ENCODE measurements at places on chromosomes 3 and 15.

DNA sequence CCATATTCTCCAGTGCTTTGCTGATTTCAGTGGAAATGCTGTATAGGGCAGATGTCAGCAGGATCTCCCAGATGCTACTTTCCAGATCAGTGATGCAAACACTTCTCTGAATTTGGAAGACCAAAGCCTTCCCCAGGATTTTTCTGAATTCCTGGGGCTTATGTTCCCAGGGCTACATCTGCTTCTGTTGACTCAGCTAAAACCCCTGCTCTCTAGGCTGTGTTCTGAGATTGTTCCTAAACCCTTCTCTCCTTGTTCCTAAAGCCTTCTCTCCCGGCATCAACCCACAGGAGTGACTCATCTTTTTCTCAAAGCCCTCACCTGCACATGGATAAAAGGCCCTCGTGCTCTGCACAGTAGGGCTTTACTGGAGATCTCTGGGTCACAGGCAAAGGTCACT lies 35.5 kb downstream of the FAH start:
- no peak for DNase-seq

DNA sequence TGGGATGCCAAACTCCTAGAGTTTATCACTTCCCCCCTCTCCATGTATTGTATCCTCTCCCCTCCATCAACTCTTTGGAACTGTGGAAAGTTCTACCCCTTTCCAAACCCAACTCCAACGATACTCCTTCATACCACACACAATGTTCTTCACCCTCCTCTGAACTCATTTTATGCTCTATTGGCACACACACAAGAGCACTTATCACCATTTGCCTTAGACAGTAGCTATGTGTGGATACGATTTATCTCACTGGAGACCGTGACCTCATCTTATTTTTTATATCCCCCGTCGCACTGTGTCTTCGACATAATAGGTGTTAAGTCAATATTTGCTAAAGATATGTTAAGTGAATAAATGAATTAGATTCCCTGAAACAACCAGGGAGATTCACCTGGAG lies 316.5 kb upstream of the PROK2 start:
- DNase-seq: no peak

DNA sequence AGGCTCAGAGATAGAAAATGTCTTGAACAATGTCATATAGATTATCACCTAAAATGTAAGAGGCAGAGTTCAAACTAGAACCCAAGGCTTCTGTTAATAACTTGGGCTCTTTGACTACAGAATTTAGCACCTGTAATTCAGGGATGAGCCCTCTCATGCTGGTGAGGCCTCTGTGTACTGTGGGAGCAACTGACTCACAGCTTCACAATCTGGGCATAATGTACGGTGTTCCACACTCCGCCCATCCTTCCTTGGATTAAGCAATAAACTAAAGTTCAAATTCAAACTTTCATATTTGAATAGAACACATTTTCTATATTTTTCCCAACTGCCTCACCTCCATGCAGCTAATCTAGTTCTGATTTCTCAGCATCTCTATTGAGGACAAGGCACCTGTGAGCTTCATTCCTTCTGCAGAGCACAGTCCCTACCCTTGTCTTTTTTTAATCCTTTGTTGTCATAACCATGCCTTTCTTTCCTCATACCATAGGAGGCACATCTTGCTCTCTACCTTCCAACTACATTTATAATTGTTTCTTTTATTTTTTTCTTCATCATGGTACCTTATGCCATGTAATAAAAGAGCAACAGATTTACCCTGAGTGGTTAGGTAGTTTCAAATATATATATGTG lies 392.1 kb downstream of the NLGN1 start:
- DNase-seq: no peak

DNA sequence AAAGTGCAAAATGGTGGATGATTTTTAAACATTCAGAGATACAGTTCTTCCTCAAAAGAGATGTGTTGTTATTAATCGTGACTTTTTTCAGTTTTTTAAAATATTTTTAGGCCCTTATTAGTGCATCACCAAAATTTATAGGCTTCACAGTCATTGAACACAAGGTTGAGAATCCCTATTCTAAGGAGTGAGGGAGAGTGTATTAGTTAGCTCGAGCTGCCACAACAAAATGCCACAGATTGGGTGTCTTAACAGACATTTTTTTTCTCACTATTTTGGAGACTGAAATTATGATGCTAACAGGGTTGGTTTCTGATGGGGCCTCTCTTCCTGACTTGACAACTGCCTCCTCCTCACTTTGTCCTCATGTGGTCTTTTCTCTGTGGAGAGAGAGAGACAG lies 145.9 kb upstream of the TPRG1 start:
- no peak for DNase-seq

- DNase-seq: peak; percentile 21
These were observed 604.0 kb upstream of the AGTR1 start for GRCh38 chr3:148093753-148094152.

- peak; percentile 88 for DNase-seq
These were observed 3.1 kb downstream of the AGBL1 start for GRCh38 chr15:86082619-86083380.

- DNase-seq: no peak
These were observed 5.1 kb downstream of the GP9 start for GRCh38 chr3:129065720-129066073.

DNA sequence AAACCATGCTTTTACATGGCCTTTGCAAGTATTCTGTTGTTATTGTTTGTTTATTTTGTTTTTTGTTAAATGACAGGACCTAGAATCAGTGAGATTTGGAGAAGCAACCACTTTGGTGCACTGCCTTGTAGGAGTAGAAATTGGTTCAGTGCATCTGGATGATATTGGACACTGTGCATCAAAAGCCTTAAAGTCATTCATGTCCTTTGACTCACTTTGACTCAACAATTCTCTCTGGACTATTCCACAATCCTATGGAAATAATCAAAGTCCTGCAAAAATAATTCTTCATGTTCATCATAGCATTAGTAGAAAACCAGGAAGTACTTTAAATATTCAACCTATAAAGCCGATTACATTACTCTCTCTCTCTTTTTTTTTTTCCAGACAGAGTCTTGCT lies 224.8 kb downstream of the ABHD5 start:
- no peak for DNase-seq

DNA sequence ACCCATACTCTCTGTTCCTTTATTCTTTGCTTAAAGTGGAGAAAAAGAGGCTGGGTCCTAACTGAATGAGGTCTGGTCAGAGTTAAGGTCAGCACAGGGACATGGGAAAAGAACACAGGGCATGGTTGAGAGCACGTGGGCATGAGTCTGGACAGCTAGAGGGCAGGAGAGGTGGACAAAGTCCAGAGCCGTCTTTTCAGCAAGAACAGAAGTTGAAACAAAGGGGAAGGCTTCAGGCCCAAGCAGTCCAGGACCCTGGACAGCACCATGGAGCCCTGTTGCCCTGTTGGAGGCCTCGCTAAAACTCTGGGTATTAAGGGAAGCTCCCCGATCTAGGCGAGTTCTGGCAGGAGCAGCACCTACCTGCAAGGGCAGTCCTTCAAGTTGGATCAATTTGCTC lies 50.7 kb downstream of the XYLB start:
- no peak for DNase-seq

DNA sequence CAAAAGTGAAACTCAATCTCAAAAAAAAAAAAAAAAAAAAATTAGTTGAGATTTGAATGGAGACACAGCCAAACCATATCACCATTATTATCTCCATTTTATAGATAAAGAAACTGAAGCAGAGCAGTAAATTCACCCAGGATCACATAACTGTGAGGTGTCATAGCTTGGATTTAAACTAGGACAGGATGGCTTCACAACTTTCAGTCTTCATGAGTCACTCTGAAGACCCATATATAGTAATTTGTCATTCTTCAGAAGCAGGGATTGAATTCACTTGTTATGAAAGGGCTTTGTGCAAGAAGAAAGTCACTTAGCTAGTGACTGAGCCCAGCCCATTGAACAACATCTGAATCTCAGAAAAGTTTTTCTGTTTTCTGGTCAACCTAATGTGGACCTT lies 60.5 kb upstream of the LRIG1 start:
- no peak for DNase-seq

DNA sequence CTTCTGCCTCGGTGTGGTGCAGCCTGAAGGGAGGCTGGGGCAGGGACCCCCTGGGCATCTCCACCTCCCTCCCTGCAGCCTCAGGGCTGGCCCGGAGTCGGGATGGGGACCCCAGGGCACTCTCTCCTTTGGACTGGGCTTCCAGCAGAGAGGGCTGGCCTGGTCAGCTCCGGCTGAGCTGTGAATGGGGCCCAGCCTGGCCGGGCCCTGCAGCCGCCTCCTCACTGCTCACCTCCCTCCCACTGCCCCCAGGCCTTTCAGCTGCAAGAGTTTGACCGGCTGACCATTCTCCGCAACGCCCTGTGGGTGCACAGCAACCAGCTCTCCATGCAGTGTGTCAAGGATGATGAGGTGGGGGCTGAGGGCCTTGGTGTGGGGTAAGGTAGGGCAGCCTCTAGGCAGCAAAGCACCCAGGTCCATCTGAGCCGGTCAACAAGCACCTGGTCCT lies 36.0 kb downstream of the PSTPIP1 start:
- no peak for DNase-seq

DNA sequence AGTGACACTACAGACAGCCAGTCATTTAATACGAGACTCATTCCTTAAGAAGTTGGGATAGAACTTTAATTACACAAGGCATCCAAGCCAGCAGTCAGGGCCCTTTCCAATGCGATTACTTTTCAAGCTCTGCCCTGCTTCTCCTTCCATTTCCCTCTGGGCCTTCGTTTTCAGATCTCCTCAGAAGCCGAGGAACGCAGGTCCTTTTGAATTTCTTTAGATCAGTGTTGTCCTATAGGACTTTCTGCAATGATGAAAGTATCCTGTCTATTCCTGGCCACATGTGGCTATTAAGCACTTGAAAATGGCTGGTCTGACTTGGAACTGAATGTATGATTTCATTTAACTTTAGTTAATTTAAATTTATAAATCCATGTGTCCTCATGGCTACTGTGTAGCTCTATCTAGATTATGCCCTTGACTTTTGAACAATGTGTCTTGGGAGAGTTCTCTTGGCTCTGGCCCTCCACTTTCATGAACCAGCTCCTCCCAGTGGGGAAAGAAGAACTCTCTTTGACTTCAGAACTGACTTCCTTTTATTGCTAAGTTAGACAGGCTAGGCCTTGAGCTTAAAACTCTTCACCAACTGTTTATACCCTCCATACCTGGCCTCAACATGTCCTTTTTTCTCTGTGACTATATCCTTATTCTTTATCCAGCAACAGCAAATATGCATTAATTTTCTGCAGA lies 22.6 kb downstream of the TGFBR2 start:
- DNase-seq: no peak

DNA sequence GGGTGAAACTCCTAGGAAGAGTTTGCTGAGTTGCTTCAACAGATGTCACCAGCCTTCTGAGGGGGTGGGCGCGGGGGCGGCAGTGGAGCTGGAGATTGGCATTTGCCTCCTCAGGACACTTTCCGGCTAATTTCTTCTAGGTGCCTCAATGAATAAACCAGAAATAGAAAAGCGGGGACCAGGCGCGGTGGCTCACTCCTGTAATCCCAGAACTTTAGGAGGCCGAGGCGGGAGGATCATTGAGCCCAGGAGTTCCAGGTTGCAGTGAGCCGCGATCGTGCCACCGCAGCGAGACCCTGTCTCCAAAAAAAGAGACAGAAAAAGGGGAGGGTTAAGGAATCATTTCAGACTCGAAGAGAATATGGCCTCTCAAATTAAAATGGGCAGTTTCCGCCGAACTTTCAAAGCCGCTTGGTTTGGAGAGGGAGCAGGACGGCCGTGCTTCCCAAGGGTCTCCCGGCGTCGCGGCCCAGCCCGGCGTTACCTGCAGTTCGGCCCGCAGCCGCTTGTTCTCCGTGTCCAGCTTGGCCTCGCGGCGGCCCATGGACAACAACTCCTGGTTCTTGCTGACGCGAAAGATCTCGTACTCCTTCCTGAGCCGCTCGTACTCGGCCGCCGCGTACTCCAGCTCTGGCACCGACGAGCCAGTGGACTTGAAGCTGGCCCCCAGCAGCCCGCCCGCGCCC lies 587 bp downstream of the NPHP3 start:
- DNase-seq: peak; percentile 66

DNA sequence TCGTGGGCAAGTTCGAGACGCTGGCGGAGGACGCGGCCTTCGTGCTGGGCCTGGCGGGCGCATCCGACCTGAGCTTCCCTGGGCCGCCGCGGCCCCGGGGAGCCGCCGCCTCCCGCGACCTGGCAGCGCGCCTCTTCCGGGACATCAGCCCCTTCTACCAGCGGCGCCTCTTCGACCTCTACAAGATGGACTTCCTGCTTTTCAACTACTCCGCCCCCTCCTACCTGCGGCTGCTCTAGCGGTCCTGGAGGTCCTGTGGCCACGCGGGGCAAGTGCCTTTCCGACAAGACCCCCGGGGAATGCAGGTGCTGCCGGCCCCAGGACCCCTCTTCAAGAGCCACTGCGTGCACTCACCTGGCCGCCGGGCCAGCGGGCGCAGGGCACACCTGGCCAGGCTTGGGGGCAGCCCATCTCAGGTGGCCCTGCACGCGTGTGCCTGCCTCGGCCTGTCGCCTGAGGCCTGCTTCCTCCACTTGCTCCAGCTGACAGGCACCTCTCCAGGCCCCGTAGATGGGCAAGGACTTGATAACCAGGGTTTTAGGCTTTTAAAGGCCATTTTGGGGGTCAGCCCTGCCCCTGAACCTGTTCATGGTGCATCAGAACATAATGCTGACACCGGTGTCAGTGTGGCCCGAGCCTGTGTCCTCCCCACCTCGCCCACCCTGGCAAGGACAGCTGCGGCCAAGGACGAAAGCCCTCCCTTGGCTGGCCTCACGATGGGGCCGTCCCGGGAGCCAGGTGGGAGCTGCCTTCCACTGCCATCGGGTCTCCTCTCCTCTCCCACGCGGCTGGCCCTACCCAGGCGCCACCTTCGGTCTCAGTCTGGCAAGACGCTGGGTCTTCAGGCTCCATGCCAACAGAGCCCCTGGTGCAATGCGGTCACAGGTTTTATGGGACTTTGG lies 16.1 kb downstream of the C3orf22 start:
- no peak for DNase-seq

DNA sequence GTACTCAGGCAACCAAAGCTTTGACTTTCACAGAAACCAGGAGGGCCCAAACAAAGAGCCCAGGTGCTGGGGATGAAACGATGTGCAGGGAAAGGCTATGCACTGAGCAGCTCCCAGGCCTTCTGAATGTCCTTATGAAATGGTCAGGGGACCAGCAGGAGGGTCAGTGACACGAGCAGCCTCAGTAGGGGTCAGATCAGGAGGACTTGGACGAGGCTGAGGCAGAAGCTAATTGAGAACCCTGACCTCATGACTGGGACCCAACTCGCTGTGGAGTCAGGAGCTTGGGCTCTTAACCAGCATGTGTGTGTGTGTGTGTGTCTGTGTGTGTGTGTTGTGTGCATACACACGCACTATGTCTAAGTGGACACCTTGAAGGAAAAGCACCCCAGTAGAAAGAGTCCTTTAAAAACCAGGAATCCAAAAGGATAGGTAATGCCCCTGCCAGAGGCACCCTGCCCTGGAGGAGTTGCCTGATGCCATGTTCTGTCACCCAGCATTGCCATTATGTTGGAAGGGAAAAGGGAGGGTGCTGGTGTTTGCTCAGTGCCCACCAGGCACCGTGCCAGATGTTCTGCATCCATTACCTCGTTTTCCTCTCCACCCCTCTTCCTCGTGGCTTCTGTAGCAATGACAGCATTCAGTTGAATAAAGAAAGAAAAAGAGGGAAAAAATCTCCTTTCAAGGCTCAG lies 50.9 kb downstream of the CORO2B start:
- DNase-seq: no peak

All from G401 (cell line).